ENCODE measurements at places on chromosomes 5 and 9.

GRCh38 chr5:56183506-56183905, 49.6 kb downstream of the ANKRD55 start:
- no peak for DNase-seq

DNA sequence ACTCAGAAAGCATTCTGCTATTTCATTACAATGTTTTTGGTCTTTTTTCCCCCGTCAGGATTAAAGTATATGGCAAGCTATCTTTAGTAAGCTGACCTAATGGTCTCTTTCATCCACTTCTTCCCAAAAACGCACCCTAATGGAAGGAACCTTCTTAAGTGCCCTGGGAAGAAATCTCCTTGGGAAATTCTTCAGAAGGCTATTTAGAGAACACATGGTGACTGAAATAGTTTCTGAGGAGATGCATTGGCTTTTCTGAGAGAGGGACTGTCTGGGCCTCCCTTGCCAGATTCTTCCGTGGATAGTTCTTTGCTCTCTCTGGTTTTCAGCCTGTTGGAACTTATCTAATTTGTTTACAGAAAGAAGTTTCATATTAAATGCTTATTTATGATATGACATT, 524.1 kb upstream of the MEF2C start:
- no peak for DNase-seq

DNA sequence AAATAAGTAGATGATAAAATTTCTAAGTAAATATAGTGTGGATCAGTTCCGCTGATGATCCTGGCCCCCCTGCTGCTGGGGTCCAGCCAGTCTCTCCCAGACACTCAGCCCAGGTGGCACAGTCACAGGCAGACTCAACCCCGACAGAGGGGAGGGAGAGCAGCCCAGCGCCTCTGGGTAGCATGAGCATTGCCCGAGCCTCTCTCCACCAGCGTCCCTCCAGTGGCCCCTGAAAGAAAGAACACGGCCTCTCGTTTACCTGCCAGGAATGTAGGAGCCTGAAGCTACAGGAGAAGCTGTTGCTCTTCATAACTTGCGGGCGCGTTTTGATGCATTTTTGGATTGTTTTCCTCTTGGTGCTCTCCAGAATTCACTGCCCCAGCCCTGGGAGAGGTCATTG, 68.8 kb upstream of the ICE1 start:
- DNase-seq, result no peak

DNA sequence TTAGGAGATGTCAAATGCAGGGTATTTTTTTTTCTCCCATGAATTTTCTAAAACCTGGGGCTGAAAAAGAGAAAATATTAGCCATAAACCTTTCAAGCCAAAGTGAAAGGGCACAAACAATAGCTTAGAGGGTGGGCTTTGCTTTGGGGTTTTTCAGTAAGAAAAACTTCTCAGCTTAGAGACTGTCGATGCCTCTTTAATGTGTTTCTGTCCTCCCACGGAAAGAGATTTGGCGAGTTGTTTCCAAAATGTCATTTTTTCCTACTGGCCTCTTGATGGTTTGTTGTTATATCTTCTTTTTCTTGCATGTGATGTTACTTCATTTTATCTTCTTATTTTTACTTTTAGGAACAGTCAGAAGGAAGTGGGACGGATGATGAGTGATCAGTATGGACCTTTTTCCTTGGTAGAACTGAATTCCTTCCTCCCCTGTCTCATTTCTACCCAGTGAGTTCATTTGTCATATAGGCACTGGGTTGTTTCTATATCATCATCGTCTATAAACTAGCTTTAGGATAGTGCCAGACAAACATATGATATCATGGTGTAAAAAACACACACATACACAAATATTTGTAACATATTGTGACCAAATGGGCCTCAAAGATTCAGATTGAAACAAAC, 177.3 kb downstream of the SMARCA2 start:
- DNase-seq, result no peak

DNA sequence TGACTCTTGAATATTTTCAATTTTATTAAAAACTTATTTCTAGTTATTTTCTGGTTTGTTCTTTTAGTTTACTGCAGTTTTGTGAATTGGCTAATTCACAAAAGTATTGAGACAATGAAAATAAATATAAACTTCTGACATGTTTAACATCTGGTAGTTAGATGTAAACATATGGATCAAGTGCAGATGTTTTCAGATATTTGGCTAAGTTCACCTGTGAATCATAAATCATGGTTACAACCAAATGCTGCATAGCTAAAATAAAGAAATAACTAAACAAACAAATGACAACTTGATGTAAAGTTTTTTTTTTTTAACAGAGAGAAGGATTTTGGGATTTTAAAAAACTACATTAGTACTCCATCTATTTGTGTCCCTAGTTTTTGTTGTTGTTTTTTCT, 484.6 kb downstream of the SLCO4C1 start:
- no peak for DNase-seq

- no peak for DNase-seq
These were observed 161.2 kb downstream of the RGS3 start for GRCh38 chr9:113624721-113625120.

GRCh38 chr5:73705364-73705763, 79.4 kb downstream of the ARHGEF28 start:
- DNase-seq, result no peak

- DNase-seq, result no peak
These were observed 142.2 kb upstream of the ZNF366 start for GRCh38 chr5:72649449-72649848.

DNA sequence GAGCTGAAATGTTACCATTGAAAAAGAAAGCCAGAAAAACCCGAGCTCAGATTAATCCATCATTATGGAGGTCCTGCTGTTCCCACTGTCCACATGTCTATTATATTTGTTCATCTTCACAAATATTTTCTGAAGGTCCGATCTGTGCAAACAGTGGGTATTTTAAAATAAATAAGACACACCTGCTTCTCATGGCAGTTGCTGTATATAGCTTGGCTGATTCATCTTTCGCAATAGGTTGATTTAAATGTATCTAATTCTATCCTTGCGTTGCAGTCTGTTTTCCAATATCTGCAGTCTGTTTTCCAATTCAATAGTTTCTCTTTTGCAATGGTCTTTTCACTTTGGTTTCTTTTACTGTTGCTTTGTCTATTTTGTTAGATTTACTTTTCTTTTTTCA, 87.4 kb upstream of the PCA3 start:
- no peak for DNase-seq

- no peak for DNase-seq
These were observed 40.9 kb downstream of the NFIB start for GRCh38 chr9:14272927-14273528.

- no peak for DNase-seq
These were observed 39.6 kb downstream of the WNK2 start for GRCh38 chr9:93223260-93224180.

DNA sequence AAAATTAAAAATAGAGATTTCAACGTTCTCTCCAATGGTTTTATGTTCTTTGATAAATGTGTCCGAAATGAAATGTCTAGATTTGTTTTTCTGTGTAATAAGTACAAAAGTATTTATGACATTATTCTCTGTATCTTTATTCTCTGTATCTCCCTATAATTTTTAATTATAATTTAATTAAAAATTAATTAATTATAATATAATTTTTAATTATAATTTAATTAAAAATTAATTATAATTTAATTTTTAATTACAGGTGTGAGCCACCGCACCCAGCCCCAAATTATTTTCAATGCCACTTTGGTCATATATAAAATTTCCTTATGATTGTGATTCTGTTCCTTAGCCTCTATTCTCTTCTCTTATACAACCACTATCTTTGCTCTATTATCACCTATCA, 28.2 kb downstream of the SPATA31C2 start:
- DNase-seq, result no peak

DNA sequence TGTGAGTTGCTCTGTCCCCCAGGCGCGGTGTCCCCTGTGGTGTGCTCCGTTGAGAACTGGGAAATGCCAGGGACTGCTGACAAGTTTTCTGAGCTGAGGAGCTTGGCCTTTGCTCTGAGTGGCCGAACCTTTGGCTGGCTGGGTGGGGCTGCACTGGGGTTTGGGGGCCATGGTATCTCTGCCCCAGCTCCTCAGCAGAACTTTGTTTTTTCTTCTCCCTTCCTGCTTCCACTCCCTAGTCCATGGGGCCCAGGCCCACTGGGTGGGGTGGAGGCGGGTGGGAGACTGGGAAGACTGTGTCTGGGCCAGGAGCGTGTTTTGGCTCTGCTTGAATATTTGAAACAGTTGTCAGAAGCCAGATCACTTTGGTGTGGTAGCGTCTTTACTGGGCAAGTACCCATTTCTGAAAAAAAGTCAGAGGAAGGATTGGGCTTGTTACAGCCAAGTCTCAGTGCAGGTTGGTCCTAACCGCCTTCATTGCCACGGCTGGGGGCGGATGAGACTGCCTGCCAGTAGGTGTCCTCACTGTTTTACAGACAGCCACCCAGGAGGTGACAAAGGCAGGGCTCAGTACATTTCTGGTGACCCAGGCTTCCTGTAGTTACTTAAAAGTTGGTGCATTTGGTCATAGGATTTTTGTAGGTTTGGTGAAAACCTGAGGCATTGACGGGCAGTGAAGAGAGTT, 92.7 kb downstream of the DAB2IP start:
- no peak for DNase-seq

DNA sequence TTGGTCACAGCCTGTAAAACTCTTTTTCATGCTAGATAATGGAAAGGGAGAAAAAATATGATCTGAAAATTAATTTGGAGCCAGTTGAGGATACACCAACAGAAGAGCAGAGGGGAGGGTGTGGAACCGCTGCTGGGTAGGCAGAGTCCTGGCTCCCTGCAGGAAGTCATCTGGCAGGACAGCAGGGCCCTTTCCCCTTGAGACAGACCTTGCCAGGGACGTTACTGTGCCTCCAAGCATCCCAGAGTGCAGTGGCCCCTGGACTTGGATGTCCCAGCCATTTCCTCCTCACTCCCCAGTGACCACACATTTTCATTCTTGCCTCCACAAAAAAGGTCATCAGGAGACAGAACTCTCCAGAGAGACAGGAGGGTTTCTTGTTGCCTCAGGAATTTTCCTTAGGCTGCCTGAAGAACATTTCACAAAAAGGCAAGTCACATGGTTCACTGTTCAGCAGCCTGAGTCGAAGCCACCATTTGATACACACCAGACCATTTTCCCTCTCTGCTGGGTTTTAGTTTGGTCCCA, 5.9 kb downstream of the TRPM3 start:
- DNase-seq, result no peak

GRCh38 chr5:75571547-75571946, 39.7 kb upstream of the ANKDD1B start:
- no peak for DNase-seq

GRCh38 chr9:103397868-103398600, 402.9 kb downstream of the CYLC2 start:
- no peak for DNase-seq

DNA sequence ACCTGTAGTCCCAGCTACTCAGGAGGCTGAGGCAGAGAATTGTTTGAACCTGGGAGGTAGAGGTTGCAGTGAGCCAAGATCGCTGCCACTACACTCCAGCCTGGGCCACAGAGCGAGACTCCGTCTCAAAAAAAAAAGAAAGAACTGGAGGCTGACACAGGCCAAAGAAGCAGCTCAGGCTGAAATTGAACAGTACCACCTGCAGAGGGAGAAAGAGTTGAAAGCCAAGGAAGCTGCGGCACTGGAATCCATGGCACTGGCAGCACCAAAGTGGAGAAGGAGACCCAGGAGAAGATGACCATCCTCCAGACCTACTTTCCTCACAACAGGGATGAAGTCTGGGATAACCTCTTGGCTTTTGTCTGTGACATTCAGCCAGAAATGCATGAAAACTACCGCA, 11.3 kb upstream of the TMEM141 start:
- DNase-seq, result no peak

DNA sequence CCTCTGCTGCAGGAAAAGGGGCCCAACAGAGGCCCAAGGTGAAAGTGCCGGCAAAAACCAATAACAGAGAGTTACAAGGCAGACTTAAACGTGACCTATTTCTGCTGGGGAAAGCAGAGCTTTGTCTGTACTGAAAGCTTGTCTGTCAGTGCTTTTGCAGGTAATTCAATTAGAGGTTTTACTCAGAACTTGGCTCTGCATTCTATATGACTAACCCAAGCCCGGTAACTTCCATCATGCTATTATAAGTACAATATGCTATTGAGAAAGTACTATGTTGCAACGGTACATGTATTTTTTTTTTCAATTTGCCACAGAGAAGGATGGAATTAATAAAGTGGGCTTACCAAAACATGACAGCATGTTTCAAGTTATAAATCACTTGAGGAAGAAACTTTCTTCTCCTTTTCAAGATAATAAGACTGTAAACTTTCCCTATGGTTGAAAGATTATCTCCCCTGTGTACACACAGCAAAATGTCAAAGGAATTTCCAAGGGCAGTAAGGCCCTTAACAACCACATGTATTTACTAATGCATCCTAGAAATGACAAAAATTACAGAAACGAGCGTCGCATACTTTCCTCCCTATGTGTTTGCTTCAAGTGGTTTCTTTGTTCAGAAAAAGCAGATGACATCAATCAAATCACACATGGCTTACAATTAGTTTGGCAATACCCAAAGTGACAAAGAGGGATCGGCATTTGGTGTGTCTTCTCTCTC, 282.4 kb downstream of the EFNA5 start:
- no peak for DNase-seq

- no peak for DNase-seq
These were observed 188.5 kb downstream of the LRRC70 start for GRCh38 chr5:62767077-62767476.

GRCh38 chr9:135332516-135332915, 147.1 kb upstream of the PPP1R26 start:
- no peak for DNase-seq

- no peak for DNase-seq
These were observed 17.9 kb upstream of the KIF4B start for GRCh38 chr5:154995679-154996078.

DNA sequence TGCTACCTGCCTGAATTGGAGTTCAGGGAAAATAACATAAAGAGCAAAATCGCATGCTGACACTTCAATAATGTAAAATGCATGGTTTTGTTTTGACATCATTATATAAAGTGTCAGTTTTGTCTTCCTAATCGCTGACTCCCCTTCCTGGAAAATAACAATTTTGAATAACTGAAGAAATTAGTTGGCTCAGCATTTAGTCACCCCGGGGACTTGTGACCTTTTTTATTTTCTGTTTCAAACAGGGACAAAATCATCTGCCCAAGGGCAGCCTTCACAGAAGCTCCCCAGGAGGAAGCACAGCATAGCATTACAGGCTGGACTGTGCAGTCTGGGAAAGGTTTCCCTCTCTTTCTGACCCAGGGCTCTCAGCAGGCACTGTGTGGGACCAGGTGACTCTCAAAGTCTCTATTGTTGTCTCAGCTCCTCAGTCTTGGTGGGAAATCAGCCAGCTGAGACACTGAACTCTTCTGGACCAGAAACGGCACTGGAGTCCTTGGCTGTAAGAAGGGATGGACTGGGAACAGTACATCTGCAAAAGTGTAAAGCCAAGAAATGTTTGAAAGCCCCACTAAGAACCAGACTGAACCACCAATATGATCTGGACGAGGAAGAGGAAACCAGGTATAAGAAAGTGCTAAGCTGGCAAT, 671.3 kb upstream of the KLF4 start:
- no peak for DNase-seq

- no peak for DNase-seq
These were observed 556 bp upstream of the TTF1 start for GRCh38 chr9:132407196-132407595.

GRCh38 chr5:140322751-140323731, 20.1 kb upstream of the PFDN1 start:
- peak; percentile 75 for DNase-seq
